Small intestine (tissue), 16 donors: ENCODE measurements at places on chromosomes 5 and 9.

- no peak for DNase-seq
Observed at GRCh38 chr5:68028131-68028727, 187.3 kb upstream of the PIK3R1 start.

DNA sequence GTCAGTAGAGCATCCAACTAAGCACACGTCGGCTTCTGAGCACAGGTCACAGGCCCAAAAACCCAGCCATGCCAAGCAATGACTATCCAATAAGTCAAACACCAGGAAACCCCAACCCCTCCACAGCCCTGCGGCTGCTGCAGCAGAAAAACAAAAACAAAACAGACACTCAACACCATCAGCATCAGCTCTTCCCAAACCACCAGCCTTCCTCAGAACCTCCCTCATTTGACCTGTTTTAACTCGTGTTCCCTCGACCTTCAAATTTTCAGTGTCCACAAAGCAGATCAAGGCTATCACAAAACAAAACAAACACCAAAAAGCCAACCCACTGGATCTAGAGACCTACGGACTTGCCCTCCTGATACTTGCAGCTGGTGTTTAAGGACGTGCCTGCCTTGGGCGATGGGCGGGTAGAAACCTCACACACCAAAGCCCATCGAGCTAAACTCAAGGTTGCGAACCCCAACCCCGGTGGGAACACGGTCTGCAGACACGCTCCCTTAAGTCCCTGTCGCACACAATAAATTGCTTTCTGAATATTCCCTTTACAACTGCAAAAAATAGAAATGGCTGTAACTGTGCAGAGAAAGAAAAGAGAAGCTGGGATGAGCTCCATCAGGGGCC lies 247.1 kb upstream of the ANKRD55 start:
- no peak for DNase-seq

DNA sequence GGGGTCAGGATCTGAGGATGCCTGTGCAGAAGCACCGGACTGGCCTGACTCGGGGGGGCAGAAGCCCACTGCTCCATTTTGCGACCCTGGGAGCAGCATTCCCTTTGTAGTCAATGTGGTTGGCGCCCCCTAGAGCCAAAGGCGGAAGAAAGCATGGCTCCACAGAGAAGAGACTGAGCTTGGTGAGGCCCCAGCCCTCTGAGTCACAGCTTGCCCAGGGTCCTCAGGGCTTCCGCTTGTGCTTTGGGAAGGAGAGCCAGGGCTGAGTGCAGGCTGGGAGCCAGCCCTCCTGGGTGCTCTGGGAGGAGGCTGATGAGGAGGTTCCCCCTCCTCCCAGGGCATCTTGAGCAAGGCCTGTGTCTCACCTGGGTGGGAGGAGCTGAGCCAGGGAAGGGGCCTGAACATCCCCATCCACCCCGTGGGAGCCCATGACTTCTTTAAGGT lies 5.5 kb upstream of the AQP3 start:
- peak; percentile 70 for DNase-seq

- DNase-seq: no peak
Observed at GRCh38 chr5:60738461-60738860, 38.5 kb upstream of the DEPDC1B start.

- no peak for DNase-seq
Observed at GRCh38 chr9:77960356-77961153, 71.1 kb downstream of the GNAQ start.

GRCh38 chr5:143338658-143339366 lies 64.7 kb downstream of the NR3C1 start:
- peak; percentile 14 for DNase-seq

DNA sequence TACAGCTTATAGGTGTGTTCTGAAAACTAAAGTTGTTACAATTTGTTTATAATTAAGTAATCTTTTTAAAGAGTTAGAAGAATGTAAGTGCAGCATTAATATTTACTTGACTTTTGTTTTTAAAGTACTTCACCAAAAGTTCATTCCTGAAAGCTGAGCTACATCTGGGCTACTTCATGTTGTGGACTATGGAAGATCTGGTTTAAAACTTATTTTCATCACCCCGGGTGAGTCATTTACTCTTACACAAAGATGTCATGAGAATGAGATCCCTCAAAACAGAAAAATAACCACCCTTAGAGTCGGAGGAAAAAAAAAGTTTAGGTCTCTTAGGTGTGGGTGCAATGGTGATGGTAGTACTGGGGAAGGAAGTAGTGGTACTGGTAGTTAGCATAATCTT lies 5.1 kb downstream of the POU5F2 start:
- DNase-seq: no peak

DNA sequence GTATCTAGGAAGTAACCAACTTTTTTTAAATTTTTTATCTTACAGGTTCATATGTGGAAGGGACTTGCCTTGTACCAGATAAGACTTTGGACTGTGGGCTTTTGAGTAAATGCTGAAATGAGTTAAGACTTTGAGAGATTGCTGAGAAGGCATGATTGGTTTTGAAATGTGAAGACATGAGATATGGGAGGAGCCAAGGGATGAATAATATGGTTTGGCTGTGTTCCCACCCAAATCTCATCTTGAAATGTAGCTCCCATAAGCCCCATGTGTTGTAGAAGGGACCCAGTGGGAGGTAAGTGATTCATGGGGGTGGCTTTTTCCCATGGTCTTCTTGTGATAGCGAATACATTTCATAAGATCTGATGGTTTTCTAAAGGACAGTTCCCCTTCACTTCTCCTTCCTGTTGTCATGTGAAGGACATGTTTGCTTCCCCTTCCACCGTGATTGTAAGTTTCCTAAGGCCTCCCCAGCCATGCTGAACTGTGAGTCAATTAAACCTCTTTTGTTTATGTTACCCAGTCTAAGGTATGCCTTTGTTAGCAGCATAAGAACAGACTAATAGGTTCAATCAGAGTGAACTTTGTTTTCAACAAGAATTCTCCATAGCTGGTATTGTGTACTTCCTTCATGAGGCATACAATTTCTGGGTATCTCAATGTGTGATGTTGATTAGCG lies 535.6 kb upstream of the MEF2C start:
- DNase-seq: no peak

- no peak for DNase-seq
Observed at GRCh38 chr5:1445689-1446601, 705 bp upstream of the SLC6A3 start.

DNA sequence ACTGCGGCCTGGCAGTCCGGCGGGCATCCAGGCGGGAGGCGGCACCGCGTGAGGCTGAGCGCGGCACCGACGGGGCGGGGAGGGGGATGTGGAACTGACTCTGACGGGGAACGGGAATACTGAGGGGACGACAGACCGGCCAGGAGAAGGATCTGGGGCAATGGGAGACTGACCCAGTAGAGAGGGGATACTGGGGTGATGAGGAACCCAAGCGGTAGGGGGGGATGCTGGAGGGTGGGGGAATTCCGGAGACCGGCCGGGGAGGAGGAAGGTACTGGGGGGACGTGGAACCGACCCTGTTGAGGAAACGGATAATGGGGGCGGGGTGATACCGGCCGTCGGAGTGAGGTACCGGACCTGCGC lies 423 bp downstream of the IPPK start:
- peak; percentile 29 for DNase-seq

- no peak for DNase-seq
Observed at GRCh38 chr5:13763719-13764118, 180.8 kb downstream of the DNAH5 start.

- no peak for DNase-seq
Observed at GRCh38 chr5:8879248-8879647, 666.6 kb downstream of the SEMA5A start.

DNA sequence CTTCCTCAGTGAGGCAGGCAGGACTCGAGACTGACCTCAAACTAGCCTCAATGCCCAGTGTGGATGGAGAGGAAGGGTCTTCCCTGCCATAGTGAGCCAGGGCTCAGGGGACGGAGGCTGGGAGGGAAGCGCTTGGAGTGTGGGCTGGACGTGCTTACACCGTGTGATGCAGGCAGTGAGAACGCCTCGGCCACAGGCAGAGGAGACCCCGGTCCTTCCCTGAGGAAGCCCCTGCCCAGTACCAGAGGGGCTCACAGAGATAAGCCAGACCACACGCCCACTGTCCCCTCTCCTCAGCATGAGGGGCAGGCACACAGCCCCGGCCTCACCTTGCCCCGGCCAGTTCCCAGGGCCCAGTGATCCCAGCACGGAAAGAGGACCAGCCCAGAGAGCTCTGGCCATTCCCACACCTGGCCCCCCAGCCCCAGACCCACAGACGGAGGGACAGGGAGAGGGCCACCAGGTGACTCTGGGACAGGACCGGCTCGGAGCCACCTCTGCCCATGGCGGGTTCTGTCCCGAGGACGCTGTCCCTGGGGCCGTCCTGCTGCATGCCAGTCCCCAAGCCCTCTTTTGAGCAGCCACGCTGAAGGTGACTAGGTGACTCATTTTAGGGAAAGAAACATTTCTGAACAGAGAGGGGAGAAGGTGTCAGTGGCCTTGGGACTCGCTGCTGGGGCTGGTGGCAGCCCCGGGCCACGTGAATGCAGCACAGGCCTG lies 6.0 kb upstream of the NSMF start:
- no peak for DNase-seq

GRCh38 chr5:146409054-146409671 lies 38.0 kb upstream of the TCERG1 start:
- DNase-seq: no peak
